AG04449 (cell line): ENCODE measurements at places on chromosomes 2 and 18.

- no peak for DNase-seq
These were observed 75.4 kb downstream of the CSRNP3 start for GRCh38 chr2:165544897-165545296.

- no peak for DNase-seq
These were observed 8.8 kb downstream of the MGAT5 start for GRCh38 chr2:134262684-134263083.

DNA sequence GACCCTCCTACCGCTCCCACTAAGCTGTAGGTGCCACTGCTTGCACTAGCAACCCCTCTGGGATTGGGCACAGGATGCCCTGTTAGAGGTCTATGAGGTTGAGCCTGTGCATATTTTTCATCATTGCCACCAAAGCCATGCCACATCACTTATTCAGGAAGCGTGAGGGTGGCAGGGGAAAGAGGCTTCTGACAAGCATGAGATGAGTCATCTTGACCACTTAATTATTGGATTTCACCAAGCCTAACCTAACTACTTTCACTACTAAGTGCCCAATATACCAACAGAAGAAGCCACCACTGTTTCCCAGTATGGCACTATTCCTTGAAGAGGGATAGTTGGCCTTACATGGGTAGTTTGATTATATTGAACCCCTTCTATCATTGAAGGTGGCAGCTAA is 181.3 kb upstream of the EPHA4 start:
- no peak for DNase-seq

- DNase-seq, result no peak
These were observed 13.4 kb upstream of the DLX2 start for GRCh38 chr2:172116107-172116506.

DNA sequence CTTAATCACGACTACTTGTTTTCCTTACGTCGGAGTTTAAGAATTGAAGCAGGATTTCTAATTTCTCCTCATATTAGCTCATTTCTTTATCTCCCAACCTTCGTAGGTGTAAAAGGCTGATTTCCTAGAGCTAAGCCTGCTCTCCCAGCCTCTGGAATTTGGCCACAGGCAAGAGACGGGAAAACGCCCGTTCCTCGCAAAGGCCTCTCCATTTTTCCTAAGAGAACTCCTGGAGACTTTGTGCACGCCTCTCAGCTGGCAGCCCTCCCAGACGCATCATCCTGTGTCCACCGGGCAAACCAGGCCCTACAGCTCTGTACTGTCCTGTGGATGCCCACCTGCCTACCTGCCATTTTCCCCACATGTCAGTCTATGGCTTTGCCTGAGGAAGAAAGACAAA is 106.3 kb downstream of the FTCDNL1 start:
- no peak for DNase-seq

DNA sequence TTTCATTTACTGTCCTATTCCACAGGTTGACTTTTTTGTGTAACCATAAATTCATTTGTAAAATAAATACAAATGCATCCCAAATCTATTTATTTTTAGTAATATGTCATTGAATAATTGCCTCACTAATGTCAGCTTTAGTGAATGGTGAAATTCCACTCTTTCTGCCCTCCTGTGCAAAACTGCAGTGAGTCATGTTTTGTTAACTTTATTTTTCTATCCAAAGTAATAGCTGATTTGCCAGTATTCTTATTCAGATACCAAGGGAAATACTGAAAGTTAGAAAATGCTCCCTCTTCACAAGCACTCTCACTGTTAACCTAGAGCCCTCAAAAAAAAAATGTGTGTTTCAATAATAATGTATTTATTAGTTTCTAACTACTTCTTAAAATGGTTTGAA is 322.8 kb downstream of the RIT2 start:
- DNase-seq, result no peak

DNA sequence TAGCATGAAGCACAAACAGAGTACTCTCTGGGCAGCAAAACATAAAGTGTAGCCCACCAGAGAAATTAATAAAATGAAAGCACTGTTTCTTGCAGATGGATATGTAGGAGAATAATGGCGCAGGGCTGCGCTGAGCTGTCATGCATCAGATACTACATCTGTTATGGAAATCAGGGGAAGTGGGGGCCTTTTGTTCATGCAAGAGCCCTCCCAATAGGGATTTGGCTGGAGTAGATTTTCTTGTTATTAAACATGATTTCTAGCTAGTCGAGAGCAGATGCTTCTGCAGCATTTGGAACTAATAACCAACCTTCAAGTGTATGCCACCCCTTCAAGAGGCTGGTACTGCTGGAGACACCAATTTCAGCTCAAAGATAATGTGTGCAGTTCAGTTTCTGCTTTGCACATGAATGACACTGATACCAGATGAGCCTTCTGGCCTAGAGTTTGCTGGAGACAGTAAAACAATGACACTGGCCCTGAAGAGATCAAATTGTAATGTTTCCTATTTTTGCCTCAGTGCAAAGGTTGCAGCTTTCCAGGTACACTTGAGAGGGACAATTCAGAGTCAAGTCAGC is 58.0 kb downstream of the RND3 start:
- no peak for DNase-seq

DNA sequence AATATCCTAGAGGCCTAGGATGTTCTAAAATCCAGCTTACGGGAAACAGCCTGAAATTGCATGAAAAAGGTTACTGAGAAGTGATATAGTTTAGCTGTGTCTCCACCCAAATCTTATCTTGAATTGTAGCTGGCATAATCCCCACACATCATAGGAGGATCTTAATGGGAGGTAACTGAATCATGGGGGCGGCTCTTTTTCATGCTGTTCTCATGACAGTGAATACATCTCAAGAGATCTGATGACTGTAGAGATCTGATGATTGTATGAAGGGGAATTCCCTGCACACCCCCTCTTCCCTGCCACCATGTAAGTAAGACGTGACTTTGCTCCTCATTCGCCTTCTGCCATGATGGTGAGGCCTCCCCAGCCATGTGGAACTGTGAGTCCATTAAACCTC is 385.6 kb upstream of the ID2 start:
- DNase-seq, result no peak

DNA sequence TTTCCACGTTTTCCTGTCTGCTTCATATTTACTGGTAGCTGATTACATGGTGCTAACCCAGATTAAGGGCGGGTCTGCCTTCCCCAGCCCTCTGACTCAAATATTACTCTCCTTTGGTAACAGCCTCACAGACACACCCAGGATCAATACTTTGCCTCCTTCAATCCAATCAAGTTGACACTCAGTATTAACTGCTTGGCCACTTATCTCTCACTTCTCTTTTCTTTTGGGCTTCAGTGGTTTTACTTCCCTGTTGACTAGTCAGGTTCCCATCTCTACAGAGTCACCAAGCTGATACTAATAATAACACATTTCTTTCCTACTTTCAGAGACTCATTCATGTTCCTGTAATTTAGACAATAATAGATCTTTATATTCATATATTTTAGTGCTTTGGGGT is 302.2 kb upstream of the MAP2 start:
- no peak for DNase-seq

GRCh38 chr2:216151313-216152025 is 42.3 kb downstream of the XRCC5 start:
- no peak for DNase-seq

GRCh38 chr2:147713349-147713748 is 131.5 kb upstream of the ACVR2A start:
- DNase-seq, result no peak

DNA sequence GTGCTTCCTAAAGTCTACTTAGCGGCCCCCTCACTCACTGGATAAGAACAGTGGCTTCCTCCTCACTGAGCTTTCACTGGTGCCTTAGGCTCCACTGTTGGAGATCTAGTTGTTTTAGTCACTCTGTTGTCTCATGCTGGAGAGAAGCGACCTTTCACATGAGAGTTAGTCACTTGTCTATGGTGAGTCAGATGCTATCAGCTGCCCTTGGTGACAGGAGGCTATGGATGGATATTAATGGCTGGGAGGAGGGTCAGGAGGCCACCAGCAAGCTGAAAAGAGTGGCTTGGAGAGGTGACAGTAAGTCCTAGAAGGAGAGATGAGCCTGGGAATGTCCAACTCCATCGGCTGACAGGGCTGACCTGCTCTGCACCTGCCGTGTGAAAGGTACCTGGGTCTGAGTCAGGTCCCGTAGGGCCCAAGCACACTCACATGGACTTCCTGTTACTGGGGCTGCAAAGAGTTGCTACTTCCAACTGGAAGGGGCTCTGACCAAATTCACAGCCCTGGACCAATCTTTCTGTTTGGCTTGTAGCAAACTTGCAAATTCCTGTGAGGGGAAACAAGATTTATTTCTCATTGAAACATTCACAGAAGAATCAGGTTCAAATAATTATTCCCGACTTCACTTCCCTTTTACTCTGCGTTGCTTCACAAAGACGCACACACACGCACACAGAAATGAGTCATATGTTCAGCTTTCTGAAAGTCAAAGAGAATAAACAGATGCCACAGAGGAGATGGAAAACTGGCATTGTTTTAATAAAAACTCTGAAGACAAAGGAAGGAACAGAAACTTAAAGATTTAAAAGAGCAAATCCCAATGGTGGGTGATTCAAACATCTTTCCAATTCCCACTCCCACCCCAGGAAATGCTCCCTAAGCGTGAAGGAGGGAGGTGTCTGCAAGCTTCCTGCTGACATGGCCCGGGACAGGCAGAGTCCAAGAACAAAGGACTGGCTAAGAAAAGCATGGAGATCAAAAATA is 203.5 kb upstream of the TWIST2 start:
- peak; percentile 26 for DNase-seq

DNA sequence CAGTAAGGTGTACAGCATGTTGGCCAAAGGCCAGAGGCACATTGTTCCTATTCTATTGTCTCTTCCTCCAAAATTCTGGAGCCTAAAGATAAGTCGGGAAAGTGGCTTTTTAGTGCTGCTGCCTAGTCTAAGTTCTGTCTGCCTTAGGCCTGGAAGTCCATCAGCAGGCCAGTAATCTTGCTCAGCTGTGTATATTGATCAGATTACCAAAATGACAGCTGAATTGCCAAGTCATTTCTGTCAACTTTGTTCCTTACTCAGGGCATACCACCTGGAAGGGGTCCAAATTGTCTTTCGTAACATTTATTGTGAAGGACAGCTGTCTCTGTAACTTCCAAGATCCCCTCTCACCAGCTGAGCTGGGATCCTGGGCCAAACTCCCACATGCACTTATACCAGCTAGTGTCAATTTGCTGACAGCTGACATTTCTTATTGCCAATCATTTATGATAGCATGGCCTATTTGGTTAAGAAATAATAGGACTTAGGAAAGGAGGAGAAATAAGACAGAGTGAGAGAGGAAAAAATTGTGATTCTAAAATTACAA is 116.8 kb upstream of the FSHR start:
- no peak for DNase-seq

DNA sequence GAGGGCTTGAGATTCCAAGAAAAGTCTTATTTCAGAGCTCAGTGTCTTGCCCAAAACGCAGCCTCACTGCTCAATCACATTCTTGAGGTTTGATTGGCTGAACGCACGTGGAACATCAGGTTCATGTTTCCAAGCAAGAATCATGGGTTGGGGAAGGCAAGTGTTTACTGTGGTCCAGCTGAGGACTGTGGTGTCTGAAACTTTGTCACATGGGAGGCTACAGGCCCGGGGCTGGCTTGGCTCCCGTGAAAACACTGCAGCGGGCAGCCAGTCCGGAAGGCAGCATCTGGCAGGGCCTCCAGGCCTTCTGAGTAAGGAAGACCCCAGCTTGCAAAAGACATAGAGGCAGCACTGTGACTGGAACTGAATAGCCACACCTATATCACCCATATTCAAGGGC is 84.7 kb downstream of the POLR1A start:
- DNase-seq, result no peak

DNA sequence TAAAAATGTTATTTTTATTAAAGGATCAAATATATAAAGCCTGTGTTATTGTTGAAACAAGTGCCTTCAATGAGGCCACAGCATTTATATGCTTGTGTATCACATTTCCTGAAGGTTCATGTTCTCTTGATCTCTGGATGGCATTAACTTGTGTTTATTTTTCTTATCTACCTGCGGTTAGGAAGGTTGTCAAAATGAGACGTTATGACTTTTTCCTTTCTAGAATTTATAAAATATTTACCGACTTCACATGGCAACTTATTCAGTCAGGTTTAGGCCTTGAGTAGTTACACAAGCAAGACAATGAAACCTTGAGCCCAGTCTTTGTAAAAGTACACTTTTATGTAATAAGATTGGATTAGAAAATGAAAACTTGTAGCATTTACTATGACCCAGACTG is 196.4 kb upstream of the ACVR2A start:
- DNase-seq, result no peak

DNA sequence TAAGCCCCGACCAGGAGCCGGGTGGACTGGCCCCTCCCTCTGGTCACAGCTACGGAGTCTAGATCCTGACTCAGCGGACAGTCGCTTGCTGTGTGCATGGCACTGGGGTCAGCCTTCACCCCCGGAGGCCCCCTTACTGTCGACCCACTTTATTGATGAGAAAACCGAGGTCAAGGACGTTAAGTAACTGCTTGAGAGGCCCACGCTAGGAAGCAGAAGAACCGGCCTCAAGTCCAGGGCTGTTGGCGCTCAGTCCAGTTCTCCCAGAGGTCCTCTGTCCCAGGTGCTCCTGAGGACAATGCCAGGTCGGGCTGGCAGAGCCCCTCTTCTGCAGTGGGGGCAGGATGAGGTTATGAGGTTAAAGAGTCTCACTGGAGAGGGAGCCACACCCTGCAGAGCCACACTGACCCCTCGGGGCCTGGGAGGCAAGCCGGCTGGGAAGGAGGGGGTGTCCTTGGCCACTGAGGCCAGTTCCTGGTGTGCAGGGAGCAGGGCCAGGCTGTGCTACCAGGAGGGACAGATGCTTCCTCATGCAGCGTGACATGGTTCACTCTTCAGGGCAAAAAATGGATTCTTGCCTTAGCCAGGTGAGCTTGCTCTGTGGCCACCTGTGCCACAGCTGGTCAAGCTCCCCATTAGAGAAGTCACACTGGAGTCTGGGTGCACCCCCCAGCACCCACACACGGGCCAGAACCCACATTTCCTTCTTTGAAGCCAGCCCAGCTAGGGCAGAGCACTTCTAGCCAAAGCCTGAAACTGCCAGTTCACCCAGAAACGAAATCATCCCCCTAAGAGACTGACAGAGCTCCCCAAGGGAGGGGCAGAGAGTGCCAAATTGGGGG is 47.3 kb upstream of the HPCAL1 start:
- DNase-seq, result no peak

DNA sequence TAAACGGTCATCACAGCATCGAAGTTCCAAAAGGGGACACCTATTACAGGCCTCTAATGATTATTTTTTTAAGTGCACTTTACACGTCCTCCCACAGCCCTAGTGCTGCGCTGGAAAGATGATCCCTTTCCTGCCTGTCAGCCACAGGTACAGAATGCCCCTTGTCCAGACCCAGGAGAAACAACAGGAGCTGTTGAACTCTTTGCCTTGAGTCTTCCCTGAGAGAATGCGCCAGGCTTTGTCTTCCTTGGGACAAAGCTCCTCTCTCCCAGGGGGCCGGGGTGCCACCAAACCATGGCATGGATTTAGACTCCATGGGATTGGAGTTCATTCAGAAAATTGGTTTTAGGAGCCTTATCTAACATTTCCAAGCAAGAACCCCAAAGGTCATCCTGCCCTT is 319.0 kb upstream of the SOX11 start:
- no peak for DNase-seq

DNA sequence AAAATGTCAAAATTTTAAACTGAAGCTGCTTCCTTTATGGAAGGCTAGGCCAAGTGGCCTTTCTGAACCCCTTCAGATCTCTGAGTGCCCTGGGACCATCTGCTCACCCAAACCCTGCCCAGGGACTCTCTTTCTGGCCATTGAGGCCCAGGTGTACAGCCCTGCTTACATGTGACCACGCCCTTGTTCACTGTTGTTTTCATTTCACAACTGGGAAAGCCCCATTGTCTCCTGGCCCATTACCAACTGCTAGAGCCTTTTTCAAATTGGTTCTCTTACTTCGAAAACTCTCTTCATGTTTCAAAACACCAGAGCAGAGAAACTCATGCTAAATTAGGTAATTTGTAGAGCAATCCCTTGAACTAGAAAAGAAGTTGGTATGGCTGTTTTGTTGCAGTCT is 219.5 kb upstream of the TANK start:
- DNase-seq, result no peak
